ENCODE measurements at places on chromosomes 16 and 17.

GRCh38 chr16:73172973-73173709, 125.2 kb upstream of the ZFHX3 start:
- DNase-seq = no peak

- DNase-seq = peak; percentile 65
Observed at GRCh38 chr17:28953444-28954118, 2.3 kb upstream of the PHF12 start.

- DNase-seq = no peak
Observed at GRCh38 chr17:73757420-73757819, 113.2 kb upstream of the SDK2 start.

DNA sequence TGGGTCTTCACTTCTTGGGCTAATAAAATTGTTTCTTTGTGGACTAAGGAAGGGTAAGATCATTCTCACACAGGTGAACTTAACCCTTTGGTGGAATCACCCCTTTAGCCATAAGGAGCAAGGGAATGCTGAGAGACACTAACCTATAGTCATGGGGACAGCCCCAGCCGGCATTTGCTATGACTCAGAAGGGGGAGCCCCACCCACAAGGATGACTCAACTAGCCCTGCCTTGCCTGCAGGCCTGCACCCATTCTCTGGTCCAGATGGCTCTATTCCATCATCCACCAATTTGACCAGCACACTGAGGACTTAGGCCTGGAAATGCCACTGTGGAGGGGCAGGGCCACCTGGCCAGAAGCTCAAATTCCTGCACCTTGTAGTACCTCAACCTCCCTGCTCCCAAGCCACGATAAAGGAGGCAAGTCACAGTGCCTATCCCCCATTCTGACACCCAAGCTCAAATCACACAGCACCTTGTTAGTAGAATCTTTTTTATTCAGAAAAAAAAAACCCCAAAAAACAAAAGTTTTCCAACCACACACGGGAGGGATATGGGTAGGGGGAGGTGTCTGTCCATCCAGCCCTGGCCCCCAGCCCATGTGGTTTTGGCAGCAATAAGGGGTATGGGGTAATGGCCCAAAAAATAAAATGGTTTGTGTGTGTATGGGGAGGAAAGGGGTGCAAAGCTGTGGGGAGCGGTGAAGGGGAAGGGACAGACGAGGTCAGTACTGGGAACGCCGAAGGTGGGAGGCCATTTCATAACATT, 3.0 kb downstream of the PFN1 start:
- peak; percentile 73 for DNase-seq

DNA sequence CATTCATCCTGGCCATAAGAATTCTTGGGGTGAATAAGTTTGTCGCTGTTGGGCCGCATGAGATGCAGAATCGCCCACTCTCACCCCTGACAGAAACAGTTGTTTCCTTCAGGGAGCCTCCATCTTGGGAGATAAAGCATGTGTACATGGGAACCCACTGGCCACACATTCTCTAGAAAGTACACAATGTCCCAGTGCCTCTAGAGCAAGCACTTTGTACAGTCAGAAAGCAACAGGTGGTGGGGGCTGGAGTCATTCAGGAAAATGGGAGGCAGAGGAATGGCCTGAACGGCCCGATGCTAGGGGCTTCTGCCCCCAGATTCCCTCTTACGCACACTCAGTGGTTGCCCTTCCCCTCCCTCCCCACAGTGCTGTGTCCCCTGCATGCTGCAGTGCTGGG, 16.1 kb downstream of the ACE start:
- no peak for DNase-seq

- DNase-seq = peak; percentile 14
Observed at GRCh38 chr17:56441308-56441707, 152.2 kb upstream of the NOG start.

GRCh38 chr16:13997933-13998332, 73.2 kb upstream of the MRTFB start:
- DNase-seq = peak; percentile 11

- no peak for DNase-seq
Observed at GRCh38 chr17:79331492-79331891, 256.9 kb downstream of the ENGASE start.

- DNase-seq = peak; percentile 23
Observed at GRCh38 chr17:4782652-4783051, 3.5 kb downstream of the VMO1 start.

GRCh38 chr16:50762241-50762640, 20.4 kb downstream of the CYLD start:
- DNase-seq = no peak

- DNase-seq = no peak
Observed at GRCh38 chr17:46853896-46854444, 2.6 kb downstream of the WNT9B start.

DNA sequence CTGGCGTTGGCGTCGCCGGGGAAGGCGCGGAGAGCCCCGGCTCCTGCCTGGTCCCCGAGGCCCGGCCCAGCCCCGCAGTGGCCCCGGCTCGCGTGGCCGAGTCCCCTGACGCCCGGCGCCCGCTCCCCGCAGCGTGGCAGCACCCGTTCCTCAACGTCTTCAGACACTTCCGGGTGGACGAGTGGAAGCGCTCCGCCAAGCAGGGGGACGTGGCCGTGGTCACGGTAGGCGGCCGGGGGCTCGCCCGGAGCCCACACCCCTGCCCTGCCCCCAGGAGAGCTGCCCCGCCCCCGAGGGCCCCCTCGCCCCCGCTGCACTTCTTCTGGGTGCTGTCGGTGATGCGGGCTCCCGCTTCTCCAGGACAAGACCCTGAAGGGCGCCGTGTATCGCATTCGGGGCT, 466 bp downstream of the WDR90 start:
- DNase-seq = no peak

DNA sequence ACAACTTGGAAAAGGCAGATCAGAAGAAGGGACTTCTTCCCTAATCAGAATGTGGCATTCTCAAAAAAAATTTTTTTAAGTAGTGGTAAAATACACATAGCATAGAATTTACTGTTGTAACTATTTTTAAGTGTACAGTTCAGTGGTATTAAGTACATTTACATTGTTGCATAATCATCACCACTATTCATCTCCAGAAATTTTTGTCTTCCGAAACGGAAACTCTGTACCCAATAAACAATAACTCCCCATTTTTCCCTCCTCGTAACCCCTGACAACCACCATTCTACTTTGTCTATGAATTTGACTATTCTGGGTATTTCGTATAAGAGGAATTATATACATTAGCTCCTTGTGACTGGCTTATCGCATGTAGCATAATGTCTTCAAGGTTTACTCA, 18.9 kb downstream of the METTL9 start:
- DNase-seq = peak; percentile 38

GRCh38 chr16:58882292-58882691, 148.2 kb upstream of the GOT2 start:
- DNase-seq = no peak

DNA sequence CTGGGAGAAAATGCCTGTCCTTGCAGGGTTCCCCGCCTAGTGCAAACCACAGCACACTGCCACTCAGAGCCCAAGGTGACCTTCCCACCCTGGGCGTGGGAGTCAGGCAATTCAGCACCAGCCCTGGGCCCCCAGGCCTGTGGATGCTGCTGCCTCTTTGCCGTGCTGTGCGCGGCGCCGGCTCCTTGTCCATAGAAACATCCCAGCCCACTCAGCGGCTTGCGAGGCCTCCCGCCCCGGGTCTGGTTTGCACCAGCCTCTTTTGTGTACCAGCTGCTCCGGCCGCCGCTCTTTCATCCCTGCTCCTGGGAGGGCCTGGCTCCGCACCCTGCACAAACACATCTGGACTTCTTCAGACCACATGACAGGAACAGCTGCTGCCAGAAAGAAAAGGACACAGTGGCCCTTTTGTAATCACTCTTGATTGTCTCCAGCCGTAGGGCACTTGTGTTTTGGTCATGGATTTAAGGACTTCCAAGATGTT, 75.4 kb upstream of the SDK2 start:
- DNase-seq = no peak

DNA sequence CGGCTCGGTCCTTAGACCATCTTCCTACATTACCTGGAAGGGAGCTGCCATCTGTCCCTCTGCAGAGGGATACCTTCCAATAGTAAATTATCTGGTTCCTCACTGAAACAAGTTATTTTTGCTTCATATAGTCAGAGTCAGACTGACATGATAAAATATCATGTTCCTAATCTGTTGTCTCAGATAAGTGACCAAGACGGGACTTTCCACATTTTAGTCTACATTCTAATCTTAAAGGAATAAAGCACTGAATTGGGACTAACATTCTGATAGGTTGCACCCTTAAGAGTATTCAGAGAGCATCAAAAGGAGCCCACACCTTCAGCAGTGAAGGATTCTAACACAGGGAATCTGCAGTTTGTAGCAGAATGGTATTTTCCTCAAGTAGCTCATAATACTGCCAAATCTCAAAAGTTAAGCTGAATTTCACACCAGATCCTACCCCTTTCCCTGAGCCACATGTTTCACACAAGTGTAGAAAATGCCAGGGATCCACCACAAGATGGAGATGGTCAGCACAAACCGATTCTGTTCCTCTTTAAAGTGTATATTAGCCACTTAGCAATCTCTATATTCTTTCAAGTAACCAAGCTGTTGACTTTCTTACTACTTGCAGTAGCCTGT, 13.4 kb downstream of the GINS2 start:
- peak; percentile 48 for DNase-seq

DNA sequence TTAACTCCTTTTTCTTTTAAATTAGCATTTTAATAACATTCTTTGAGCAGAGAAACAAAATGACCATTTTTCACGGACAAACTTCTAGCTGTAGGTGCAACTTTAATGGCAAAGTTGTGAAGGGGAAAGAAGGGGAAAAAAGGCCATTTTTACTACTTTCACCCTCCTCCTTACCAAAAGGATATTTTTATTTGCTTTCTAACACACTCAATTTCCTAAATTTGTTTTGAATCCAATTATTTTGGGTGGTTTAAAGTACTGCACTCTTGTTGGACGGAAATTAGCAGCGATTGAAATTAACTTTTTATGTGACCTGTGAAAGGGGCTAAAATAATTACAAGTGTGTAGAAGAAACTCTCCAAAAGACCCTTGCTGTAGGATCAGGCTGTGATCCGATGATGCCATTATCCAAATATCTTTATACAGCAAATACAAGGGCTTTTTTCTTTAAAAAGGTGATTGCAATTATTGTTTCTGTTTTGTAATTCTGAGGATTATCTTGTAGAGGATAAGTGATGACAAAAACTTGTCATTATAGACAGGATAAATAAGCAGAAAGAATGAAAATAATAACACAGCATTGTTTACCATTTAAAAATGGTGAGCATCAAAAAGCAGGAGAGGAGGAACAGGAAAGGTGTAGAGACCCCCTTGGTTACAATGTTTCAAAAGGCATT, 42.4 kb downstream of the SNX11 start:
- no peak for DNase-seq

DNA sequence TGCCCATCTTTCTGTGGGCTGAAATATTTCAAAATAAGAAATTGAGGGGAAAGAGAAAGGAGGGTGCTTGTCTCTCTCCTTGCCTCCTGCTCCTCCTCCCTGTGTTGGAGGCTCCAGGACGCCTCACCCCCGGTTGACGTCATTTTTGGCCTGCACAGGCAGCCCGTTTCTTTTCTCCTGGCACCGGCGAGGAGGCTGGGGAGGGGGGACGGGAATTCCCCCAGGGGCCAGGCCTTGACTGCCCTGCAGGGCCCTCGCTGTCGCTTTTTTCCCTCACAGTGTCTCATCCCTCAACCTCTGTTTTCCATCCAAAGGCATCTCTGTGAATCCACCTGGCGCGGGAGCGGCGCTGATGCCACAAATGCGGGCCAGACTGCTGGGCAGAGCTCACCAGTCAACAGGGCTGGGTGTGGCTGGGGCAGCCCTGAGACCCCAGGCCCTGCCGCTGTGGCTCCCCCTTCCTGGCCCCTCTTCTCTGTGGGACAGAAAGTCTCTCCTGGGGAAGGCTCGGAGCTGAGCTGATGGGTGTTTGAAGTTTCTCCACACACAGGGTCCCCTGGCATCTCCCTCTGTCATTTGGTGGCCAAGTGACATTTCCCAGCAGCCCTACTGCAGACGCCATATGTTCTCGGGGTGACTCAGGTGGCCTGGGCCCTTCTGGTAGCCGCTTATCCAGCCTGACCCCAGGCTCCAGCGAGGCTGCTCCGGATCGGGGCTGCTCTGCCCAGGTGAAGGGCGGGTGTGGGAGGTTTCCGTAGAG, 16.0 kb downstream of the CENPX start:
- DNase-seq = no peak

GRCh38 chr16:2981899-2982250, 1.6 kb upstream of the PKMYT1 start:
- DNase-seq = no peak

GRCh38 chr17:6753546-6753945, 2.3 kb upstream of the XAF1 start:
- DNase-seq = no peak

- DNase-seq = peak; percentile 93
Observed at GRCh38 chr17:51121620-51122472, 1.2 kb upstream of the SPAG9 start.

DNA sequence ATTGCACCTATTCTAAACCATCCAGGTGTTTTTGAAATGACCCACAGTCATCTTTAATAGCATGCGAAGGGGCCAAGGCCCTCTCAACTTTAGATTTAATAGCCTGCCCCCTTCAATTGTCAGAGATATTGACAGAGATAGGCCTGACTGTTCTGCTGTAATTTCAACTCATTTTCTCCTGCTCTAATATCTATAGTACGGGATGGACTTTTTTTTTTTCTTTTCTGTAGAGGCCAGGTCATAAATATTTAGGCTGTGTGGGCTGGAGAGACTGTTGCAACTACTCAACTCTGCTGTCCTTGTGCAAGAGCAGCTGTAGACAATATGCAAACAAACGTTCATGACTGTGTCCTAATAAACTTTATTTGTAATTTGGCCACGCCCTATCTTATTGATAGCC, 24.7 kb upstream of the KRT20 start:
- peak; percentile 44 for DNase-seq

DNA sequence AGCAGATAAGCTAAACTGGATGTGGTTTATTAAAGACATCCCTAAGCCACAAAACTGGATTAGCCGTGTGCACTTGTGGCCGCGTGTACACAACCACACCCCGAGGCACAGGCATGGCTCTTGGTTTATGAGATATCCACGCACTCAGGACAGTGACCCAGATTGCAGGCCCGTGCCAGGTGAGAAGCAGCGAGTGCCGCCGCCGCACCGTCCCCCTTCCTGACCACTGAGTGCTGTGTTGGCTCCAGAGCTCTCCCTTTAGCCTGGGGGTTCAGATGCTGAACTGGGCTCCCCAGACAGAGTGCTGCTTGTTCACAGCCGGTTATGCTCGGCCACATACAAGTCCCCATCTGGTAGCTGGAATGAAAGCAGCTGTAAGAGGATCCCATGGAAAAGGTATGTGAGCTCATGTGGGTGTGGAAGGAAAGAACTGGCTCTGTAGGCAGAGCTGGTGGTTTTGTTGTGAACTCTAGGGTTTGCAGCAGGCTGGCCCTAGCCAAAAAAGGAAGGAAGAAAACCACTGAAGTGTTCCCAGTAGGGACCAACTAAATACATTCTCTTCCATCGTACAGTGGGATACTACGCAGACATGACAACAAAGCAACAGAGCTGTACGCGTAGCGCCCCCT, 29.5 kb downstream of the KNOP1 start:
- DNase-seq = no peak

DNA sequence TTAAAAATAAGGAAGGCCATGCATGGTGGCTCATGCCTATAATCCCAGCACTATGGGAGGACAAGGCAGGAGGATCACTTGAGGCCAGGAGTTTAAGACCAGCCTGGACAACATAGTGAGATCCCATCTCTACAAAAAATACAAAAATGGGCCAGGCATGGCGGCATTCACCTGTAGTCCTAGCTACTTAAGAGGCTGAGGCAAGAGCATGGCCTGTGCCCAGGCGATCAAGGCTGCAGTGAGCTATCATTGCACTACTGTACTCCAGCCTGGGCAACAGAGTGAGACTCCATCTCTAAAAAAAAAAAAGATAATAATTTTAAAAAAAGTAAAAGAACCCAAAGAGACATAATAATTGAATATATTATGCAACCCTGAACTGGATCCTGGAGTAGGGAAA, 83.6 kb upstream of the ZNF423 start:
- no peak for DNase-seq

Measured in A673 (cell line).